ENCODE measurements at places on chromosomes 5 and 9. TPM values are rescaled to one million over a fixed set of nuclear protein-coding genes. Genes with fewer than 3 reads are reported as not detected.

GRCh38 chr5:66882606-66883227, 286.5 kb downstream of the MAST4 start:
- DNase-seq: no peak

DNA sequence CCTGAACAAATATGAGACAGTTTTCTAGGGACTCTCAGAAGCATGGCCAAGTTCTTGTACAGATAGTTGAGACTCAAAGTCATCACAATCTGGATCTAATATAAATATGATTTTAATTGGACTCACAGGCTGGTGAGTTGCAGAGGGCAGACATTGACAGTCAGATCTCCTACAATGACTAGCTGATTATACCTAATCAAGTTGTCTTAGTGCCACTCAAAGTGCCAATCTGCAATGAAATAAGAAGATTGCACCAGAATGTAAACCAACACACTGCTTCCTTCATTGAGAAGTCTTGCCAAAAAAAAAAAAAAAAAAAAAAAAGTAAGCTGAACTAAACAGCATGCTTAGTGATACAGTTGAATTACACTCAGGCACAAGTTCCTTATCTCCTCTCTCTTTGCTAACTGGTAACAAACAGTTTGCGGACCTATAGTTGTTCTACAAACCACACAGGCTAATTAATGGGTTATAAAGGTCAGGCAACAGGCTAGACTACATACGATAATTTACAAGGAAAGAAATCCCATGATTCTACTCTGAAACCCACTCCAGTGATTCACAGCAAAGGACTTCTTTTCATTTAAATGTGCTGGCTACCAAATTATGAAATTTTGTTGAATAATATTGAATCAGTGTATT, 107.3 kb upstream of the NIPBL start:
- no peak for DNase-seq

GRCh38 chr5:1201327-1202025, at the start of gene SLC6A19:
TSS of gene SLC6A19 (plus strand) at chr5:1201595. CDS start at chr5:1201651, 56 bp downstream.
- DNase-seq: no peak

DNA sequence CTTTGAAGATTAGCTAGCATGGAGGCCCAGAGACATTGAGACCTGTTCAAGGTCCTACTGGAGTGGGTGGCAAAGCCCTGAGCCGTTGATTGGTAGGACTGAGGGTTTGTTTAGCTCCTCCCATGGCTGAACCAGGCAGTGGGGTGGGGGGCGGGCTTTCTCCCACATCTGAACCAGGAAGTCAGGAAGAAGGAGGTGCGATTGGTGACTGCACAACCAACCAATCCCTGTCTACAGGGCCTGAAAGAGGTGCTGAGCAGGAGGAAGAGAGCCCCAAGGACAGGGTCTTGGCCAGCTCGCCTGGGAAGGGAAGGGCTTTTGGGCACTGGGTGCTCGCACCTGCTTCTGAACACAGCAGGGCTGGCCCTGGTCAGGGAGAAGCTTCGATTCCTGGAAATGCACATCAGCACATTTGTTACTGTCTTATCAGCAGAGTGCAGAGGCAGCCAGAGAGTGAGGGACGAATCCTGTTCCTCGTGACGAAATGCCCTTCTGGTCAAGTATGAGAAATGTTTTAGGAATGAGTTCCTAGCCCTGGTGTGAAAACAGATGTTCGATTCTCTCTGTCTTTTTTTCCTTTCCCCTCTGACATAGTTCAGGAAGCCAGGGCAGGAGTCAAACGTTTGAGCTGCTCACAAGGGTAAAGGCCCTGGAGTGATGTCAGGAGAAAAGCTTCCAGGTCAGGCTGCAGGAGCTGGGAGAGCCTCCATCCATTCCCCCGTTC, 294.8 kb upstream of the KLF4 start:
- no peak for DNase-seq

GRCh38 chr9:68522954-68523353, 17.7 kb downstream of the TMEM252 start:
- DNase-seq: no peak

DNA sequence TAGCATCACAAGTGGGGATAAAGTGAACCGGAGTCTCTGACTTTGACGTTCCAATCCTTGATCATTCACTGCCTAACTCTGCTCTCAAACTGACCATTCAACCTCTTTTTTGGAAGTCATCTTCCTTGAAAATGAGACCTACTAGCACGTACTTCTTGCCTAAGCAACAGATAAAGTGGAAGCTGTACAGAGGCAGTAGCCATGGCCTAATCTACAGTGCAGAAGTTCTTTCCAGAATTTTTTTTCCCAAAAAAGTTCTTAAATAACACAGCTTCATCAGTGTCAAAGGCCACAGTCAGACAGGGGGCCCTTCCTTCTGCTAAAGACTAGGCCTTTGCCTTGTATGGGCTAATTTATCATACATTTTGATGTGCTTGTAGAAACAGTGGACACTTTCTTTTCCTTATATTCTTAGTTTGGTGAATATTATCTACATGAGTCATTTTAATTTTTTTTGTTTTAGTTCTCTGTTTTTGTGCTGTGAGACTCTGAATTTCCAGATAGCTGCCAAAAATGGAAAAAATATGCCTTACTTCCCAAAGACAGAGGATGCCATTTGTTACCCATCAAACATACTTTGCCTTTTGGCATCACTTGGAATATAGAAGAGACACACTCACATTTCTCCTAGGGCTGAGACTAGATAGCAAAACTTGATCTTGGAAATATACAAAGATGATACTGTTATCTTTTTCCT, 96.3 kb upstream of the VCAN start:
- DNase-seq: no peak

DNA sequence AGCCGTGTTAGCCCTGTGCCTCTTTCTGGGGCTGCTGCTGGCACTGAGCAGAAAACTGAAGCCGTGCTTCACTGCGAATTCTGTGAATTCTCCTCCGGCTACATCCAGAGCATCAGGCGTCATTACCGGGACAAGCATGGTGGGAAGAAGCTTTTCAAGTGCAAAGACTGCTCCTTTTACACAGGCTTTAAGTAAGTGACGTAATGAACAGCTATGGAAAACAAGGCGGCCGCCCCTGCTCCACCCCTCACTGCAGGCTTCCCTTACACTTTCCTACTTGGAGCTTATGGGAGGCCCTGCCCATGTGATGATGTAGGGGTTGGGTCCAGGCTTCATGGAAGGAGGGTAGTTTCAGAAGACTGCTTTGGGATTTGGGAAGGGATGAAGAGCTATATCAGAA, 109.1 kb downstream of the ZNF462 start:
- DNase-seq: no peak

GRCh38 chr5:75053304-75054133, 1.2 kb upstream of the GCNT4 start:
- DNase-seq: no peak

DNA sequence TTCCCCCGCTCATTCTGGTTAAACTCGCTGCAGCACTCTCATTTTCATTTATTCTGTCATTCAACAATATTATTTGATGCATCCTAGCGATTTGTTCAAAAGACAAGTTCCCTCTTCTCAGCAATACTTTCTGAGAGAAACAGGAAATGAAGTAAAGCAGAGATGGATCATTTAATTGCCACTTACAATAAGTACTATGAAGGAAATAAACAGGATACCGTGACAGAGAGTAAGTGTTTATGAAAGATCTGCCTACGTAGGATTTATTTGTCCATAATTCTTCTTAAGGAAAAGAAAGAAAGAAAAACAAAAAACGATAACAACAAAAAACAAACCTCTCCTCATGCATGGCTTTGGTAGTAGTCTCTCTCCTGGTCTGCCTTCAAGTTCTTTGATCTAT, 406.8 kb upstream of the ZNF608 start:
- DNase-seq: no peak

DNA sequence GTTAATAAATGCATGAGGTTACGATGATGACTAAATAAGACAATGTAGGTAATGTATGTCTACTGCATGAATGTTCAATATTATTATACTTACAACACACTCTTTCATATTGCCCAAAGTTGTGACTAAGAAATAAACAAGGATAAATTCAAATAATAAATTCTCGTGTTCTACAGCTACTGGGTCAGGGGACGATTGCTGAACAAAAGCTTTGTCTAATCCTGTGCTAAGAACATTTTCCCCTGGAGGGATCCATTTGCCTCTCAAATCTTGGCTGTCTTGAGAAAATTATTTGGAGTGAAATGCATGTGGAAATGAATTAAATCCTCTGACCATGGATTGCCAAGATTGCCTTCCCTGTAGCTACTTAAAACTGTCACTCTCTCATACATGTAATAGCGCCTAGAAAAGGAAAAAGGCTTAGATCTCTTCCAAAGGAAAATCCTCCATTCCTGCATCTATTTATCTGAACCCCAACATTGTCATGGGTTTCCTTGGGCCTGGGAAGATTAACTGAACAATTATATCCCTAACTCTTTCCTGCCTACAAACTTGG, 893.8 kb upstream of the ACO1 start:
- no peak for DNase-seq

- no peak for DNase-seq
These were observed 155.8 kb downstream of the PBX3 start for GRCh38 chr9:125902831-125903512.

GRCh38 chr9:126558051-126558665, 55.6 kb upstream of the LMX1B start:
- peak; percentile 88 for DNase-seq

DNA sequence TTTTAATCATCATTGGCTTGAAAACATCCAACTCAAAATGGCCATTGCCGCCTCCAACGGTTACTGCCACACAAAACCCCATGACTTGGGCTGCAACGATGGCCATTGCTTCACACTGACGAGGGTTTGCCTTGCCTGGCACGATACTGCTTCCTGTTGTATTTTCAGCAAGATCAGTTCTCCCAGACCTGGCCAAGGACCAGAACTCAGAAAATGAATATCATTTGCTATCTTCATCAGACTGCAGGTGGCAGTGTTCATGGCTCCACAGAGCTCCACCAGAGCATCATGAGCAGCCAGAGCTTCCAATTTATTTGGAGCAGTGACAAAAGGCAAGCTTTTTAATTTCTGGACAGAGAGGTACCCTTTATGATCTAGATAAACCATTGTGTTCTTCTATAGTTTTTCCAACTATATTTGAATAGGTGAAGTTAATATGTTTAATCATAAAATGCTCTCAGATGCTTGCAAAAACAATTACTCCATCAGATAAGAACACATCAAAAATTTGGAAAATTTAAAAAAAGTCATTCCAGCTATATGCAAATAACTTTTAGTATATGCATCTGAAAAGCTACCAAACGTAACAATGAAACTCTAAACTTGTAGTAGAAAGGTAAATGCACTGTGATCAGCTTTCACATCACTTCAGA, 10.4 kb downstream of the AMACR start:
- peak; percentile 77 for DNase-seq

- no peak for DNase-seq
These were observed 23.9 kb downstream of the SLC46A2 start for GRCh38 chr9:112866662-112867274.

- no peak for DNase-seq
These were observed 99.7 kb downstream of the GOLPH3 start for GRCh38 chr5:32074401-32074800.

- DNase-seq: no peak
These were observed 6.0 kb downstream of the UBE2QL1 start for GRCh38 chr5:6454628-6455053.

DNA sequence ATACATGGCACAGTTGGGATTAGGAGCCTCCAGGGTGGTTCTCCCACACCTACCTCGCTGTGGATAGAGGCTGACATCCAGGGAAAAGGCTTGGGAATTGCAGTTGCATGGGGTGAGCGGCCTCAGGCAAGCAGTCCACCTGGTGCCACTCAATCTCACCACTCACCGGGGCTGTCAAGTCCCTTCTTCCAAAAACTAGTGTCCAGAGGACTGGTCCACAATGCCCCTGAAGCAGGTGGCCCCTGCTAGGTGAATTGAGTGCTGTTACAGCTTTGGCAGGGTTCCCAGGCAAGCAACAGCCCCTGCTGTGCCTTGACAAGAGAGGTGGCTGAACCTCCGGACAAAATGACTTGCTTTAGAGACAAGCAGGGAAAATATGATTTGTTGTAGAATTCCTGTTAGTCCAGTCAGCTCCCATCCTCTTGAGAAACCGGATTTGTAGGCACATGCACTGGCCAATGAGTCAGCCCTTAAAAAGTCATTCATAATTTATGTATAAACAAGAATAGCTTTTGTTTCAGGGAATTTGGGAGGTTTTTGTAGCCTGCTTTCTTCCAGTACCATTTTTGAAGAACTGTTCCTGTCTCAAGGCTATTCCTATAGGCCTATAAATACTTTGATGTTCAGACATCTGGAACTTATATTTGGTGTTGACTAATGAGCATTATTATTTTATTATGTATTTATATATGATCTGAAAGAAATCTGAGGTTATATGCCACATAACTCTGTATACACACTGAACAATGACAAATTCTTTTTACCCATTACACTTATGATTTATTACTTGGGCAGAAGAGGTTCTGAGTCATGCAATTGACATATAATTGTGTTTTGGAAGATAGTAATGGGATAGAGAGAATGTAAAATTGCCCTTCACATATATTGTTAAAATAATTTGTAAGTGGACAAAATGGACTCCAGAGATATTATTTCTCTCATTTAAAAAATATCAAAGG, 411.1 kb downstream of the ACTL7B start:
- no peak for DNase-seq

DNA sequence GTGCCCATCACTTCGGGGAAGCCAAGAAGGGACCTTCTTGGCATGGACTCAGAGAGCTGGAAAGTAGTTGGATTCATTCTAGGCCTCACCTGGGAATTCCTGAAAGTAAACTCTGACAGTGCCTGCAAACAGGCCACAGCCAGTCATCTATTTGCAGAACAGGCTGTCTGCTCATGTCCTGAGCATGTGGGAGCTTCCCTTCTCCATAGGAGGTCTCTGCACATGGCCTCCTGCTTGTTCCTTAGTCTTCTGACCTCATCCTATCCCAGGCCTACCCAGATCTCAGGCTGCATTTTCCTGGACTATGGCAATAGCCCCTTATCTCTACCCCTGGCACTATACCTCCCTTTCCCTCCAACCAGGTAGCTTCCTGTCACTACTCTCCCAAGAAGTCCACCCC, 67.2 kb upstream of the FSTL4 start:
- DNase-seq: no peak

DNA sequence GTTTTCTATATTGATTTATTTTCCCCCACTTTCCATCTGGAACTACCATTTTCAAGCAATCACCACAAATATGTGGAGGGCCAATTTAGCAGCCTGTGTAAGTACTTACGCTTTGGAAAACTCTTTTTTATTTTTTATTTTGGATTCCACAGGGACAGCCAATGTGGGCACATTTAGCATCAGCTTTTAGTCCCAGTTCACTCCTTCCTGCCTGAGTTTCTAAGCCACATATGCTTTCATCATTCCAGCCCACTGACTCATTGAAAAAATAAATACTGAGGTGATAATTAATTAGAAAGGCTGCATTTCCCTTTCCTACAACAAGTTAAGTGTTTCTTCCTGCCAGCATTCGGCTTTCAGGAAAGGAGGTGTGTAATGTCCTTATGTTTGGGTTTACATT, 76.8 kb downstream of the TMEM167A start:
- DNase-seq: no peak

Gene P4HA2
- total RNA-seq: 0.18 TPM

Gene GPR21
- 16.8 TPM for total RNA-seq

Gene AFAP1L1
- 1.6 TPM for total RNA-seq

Gene PTPRD
- total RNA-seq: 0.32 TPM

Gene CD180
- total RNA-seq: 38.0 TPM

Gene IFNA17
- not detected for total RNA-seq

Gene BTNL8
- not detected for total RNA-seq

Gene CATSPER3
- not detected for total RNA-seq

Gene TPPP
- 1.6 TPM for total RNA-seq
